Brain pericyte (primary cell): ENCODE measurements at places on chromosomes 5 and 9.

DNA sequence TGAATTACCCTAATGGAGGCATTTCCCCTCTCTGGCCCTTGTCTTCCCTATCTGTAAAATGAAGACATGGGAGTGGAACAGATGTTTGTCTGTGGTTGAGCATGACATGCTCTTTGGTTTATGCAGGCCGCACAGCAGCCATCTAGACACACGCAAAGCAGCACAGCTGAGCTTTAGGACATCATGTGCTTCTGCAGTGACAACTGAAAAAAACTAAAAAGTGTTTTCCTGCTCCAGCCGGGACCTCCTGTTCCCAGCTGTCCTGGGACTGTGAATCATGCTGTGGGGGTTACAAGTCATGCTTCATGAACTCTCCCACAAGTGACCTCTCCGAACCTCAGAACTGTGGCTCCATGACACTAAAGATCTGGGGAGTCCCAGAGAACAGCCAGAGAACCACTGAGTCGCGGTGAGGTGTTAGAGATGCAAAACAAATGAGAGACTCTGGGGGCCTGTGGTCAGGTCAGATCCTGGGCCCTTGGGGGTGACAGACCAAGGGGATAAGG is 1.7 kb downstream of the SMIM3 start:
- no peak for DNase-seq

DNA sequence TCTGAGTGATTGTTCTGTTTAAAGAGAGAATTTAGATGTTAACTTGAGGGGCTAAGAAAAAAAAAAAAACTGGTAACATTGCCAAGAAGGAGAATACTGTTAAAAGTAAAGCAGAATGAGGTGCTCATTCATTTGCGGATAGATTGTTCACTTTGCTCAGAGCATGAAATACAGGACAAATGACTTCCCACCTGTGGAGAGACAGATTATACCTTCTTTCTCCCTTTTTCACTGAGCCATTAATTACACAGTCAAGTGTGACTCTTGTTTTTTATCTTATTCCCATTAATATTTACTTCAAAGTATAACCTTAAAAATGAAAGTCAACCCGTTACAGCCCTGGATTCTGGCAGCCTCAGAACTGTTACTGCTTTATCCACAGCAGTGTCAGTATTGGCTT is 264.5 kb downstream of the TAF11L14 start:
- DNase-seq: no peak

GRCh38 chr9:135066291-135066690 is 21.2 kb upstream of the OLFM1 start:
- no peak for DNase-seq

- no peak for DNase-seq
These were observed 76.4 kb upstream of the PRSS3 start for GRCh38 chr9:33718987-33719386.

- DNase-seq: no peak
These were observed 771.0 kb downstream of the IRX1 start for GRCh38 chr5:4366628-4367027.

DNA sequence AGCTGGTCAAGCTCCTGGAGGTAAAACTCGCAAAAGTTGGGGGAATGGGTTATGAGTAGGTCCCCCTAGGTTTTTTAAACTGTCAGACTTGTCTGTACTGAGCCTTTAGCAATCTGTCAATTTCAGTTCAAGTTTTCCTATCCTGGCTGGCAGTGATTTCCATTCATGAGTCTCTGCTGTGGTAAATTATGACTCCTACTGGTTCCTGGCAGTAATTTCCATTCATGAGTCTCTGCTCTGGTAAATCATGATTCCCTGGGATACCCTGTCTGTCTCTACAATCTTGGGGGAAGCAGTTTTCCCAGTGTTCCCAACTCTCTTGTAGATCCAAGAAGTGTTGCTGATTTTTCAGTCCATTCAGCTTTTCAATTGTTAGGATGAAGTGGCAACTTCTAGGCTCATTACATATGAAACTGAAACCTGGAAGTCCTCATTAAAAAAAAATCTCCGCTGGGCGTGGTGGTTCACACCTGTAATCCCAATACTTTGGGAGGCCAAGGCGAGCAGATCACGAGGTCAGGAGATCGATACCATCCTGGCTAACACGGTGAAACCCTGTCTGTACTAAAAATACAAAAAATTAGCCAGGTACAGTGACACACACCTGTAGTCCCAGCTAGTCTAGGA is 91.3 kb upstream of the GPBP1 start:
- DNase-seq: no peak

- no peak for DNase-seq
These were observed 180.7 kb upstream of the TARS1 start for GRCh38 chr5:33260098-33260497.

GRCh38 chr5:160976181-160976580 is 124.2 kb upstream of the ATP10B start:
- DNase-seq: no peak

GRCh38 chr5:86095092-86095491 is 522.6 kb upstream of the COX7C start:
- no peak for DNase-seq

DNA sequence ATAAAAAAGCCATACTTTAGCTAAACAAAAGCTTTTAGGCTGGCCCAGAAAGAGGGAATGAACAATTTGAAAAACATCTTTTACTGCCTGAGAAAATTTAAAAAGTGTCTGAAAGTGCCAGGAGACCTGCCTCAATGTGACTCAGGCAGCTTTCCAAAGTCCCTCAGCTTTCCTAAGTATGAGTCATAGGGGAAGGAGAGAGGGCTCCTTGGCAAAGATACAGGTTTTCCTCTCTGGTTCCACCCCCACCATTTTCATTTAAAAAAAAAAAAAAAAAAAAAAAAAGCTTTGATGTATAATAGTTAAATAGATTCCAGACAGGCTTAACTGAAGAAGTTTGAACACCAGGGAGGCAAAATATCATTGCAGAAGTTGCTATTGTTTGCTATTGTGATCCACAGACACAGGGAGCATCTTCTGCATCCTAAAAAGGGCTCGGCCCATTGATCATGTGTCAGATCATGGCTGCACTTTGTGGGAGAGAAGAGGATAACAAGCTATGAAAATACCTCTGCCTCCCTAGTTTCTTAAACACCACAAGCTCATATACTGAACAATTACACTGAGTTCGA is 71.5 kb downstream of the MRPS27 start:
- DNase-seq: no peak

DNA sequence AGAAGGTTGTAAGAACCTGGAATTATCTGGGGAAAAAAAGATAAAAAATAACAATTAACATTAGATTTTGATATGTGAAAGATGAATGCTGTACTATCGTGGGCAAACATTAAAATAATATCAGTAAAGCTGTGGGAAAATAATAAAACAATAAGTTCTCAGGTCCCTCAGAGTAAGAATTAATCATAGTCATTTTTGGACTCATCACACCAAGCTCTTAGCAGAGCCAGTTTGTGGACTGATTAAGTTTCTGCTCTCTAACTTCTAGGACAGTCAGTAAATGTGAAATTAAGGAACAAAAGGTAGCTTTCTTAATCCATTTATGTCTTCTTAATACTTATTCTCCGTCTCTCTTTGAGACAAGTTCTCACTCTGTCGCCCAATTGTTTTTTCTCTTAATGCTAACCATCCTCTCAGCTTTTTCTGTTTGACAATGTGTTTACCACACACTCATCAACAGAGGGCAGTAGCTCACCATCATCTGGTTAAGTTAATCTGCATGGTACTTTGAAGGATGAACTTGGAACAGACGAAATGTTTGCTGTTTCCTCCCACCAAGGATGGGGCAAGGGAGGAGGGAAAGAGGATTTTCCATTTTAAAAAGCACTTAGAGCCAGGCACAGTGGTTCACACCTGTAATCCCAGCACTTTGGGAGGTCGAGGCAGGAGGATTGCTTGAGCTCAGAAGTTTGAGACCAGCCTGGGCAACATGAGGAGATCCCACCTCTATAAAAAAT is 5.3 kb upstream of the ACO1 start:
- peak; percentile 48 for DNase-seq
